NCI-H510A (cell line): ENCODE measurements at places on chromosomes 6 and 20.

- DNase-seq, result no peak
Measured at GRCh38 chr20:58898629-58899408, 46.3 kb downstream of the GNAS start.

DNA sequence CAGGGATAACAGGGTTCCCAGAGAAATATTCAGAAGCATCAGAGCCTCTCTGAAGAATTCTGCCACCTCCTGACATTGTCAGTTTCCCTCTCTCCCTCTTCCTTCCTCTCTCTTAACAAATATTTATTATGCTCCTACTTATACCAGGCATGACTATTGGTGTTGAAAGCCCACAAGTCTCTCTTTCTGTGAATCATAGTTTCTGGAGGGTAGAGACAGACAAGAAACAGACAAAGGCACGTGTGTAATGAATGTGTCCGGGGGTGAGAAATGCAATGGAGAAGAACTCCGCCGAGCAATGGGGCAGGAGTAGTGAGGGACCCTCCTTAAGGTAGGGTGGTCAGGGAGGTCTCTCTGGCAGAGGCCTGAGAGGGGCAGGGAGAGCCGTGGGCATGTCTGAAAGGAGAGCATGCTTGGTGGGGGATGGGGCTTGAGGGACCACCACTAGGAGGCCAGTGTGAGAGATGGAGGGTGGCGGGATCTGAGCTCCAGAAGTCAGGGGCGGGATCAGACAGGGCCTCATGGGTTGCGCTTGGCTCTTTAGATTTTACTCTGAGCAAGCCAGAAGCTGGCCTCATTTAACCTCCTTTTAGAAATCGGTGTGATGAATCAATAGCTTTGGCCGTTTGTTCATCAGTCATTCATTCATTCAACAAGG lies 57.3 kb downstream of the EYA2 start:
- no peak for DNase-seq

GRCh38 chr20:36309643-36310042 lies 3.5 kb downstream of the DLGAP4 start:
- DNase-seq, result no peak

DNA sequence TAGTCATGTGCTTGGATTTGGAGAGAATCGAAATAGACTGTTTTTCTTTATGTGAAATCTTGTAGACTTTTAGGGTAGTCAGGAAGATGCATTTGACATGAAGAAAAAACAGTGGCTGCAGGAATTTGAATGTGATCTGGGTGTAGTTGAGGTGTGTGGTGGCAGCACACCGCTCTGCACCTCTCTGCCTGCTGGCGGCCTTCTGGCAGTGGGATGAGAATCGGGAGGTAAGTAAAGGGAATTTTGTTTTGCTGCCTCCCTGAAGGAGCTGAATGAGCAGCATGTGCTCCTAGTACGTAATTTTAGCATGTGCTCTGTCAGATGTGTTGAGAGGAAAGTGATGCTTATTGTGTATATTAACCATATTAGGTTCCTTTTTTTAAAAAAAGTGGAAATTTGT lies 3.2 kb downstream of the TPD52L2 start:
- DNase-seq, result no peak

DNA sequence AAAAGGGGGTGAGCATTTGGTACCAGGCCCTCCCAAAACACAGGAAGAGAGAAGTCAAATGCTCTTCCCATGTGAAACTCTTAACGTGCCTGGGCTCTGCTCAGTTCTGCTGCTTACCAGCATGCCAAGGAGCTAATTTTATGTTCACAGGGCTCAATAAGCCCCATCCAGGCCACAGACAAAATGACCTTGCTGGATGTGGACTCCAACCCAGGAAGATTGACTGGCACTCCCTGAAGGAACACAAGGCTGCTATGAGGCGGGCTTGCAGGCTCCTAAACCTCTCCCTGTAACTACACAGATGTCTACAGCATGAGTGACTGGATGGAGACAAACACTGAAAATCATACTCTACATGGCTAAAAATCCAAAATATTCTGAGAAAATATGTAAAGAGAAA lies 50.6 kb downstream of the CHD6 start:
- DNase-seq, result no peak

DNA sequence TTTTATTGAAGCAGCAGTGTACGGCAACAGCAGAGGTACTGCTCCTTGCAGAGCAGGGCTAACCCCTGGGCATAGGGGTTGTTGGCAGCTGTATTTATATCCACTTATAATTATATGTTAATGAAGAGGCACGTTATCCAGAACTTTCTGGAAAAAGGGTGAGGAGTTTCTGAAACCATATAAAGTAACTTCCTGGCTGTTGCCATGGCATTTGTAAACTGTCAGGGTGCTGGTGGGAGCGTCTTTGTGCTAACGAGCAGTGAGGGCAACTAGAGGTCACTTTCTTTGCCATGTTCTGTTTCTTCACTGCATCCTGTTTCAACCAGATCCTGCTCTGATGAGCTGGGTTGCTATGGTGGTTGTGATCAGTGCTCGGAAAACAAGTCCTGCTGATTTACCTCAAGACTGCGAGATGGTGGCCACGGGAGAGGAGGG lies 11.1 kb upstream of the ARFGEF2 start:
- DNase-seq, result no peak
